ENCODE measurements at places on chromosomes 6 and 20. TPM values are rescaled to one million over a fixed set of nuclear protein-coding genes. Genes with fewer than 3 reads are reported as not detected.

ZSCAN12 gene
- total RNA-seq = 1.3 TPM

TNFAIP3 gene
- total RNA-seq = 21.1 TPM

NRN1 gene
- total RNA-seq = 0.65 TPM

TCF19 gene
- 12.7 TPM for total RNA-seq

CPNE5 gene
- not detected for total RNA-seq

MEP1A gene
- total RNA-seq = not detected

GHRH gene
- not detected for total RNA-seq

ULBP2 gene
- total RNA-seq = 3.6 TPM

MEI4 gene
- not detected for total RNA-seq

CD24 gene
- total RNA-seq = 299 TPM

BIRC7 gene
- total RNA-seq = 1.7 TPM

FILIP1 gene
- 0.30 TPM for total RNA-seq

OPN5 gene
- total RNA-seq = not detected

AMD1 gene
- total RNA-seq = 158 TPM

RSPH9 gene
- total RNA-seq = 0.27 TPM

C6orf163 gene
- 0.20 TPM for total RNA-seq

ADAM33 gene
- not detected for total RNA-seq

C6orf89 gene
- total RNA-seq = 17.2 TPM

OSER1 gene
- 57.9 TPM for total RNA-seq

MCM9 gene
- 4.9 TPM for total RNA-seq

SMOC2 gene
- not detected for total RNA-seq

SMIM28 gene
- not detected for total RNA-seq

TGM3 gene
- not detected for total RNA-seq

TFAP2C gene
- 16.3 TPM for total RNA-seq

MYH7B gene
- 0.10 TPM for total RNA-seq

RAB32 gene
- 37.5 TPM for total RNA-seq

GGT7 gene
- total RNA-seq = 8.4 TPM

SHLD1 gene
- total RNA-seq = 7.4 TPM

SPTLC3 gene
- not detected for total RNA-seq

BCAS1 gene
- 0.37 TPM for total RNA-seq

VWA7 gene
- total RNA-seq = 1.5 TPM

ZSCAN26 gene
- 5.7 TPM for total RNA-seq

MED23 gene
- 8.4 TPM for total RNA-seq

TTI1 gene
- total RNA-seq = 21.8 TPM

PI16 gene
- total RNA-seq = not detected

PSORS1C2 gene
- total RNA-seq = not detected

IFNGR1 gene
- total RNA-seq = 38.9 TPM

CDH26 gene
- not detected for total RNA-seq

IMPG1 gene
- total RNA-seq = not detected
